SW 1271 (cell line): ENCODE measurements at places on chromosomes 16 and 17.

- no peak for DNase-seq
Observed at GRCh38 chr16:5446623-5447240, 349.1 kb upstream of the EEF2KMT start.

- DNase-seq, result no peak
Observed at GRCh38 chr16:81553080-81553813, 108.6 kb downstream of the CMIP start.

GRCh38 chr17:46983782-46984181, 4.7 kb upstream of the RPRML start:
- DNase-seq, result no peak

- no peak for DNase-seq
Observed at GRCh38 chr16:63774302-63774701, 1347.6 kb downstream of the CDH11 start.

DNA sequence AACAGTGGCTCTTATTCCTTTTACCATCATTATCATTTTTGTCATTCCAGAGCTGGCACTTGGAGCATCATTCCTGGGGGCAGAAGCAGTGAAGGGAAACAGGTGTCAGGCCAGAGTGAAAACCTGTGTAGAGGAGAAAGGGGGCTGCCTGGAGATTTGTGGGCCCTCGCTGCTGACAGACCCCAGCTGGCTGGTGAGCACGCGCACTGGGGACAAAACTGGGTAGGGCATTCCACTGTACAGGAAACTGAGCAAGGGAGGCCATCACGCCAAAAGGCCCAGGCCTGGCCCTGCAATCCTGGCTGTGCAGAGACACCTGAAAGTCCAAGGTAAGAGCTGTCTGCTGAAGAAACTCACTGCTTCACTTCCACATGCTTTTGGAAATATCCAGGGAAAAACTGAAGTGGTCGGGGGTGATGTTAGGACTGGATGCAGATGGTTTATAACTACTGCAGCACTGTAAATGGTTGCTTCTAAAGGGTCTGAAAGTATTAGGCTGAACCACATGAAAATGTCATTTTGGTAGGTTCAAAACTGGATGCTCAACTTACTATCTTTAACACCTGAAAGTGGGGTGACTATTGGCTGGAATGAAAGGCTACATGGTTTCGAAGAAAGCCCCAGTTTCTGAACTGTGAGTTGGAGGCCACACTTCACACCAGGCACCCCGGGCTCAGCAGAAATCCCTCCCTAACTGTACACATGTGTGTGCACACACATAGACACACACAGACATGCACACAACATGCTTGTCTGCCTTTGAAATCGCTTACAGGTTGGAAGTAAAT, 225.0 kb downstream of the C16orf78 start:
- DNase-seq, result no peak

DNA sequence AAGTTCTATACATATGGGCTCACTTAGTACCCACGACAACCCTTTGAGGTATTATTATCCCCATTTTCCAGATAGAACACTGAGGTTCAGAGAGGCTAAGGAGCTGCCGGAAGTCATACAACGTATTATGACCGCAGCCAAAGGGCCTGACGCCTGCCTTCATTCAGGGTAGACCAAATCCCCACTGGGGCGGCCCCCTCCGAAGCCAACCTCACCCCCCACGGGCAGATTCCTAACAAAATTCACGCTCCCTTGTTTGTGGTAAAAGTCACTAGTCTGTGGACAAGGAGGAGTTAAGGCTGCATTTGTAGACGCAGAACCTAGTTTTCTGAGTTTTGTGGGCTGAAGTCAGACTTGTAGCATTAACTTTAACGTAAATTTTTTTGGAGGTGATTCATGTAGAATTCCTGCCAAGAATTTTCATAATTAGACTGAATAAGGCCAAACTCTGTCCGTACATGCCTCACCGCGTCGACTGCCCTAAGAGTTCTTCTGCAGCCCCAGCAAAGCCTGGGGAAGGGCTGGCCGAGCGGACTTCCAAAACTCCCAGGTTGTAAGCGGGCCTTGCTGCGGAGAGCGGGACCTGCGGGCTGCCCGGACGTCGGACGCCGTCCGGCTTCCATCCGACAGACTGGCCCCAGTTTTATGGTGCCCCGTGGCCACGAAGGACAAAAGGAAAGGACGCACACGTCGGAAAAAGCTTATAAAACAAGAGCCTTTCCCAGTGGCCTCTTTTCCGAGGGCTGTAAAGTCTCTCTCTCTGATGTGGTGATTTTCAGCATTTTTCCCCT, 75.7 kb downstream of the NXN start:
- DNase-seq, result no peak
